ENCODE measurements at places on chromosomes 3 and 15.

GRCh38 chr3:149894205-149894604 lies 76.5 kb downstream of the PFN2 start:
- DNase-seq, result no peak

DNA sequence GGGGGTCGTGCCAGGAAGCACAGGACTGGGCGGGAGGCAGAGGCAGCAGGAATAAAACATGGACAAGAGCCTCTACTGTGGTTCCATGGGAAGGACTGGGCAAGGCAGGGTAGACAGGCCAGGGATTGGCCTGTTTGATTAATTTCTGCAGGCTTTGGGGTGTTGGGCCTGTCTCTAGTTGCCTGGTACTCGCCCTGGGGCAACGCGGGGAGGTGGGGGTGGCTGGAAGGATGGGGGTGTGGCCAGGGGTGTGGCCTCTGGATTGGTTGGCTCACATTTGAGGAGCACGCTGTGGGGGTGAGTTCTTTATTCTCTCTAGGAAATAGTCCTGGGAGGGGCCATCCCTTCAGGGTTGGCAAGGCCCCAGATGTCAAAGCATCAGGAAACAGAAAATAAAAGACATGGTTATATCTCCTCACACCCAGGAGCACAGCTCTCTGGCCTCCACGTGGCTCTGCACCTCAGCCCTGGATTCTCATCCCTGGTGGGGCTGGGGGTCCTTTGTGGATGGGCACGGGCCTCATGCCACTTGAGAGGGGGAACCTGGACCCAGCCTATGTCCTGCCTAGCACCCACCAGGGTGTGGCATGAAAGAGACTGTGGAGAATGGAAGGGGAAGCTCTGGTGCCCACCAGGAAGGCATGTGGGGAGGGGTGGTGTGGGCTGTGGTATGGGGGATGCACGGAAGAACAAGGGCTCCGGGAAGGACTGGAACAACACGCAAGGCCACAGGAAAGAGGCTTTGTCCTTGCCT lies 223.0 kb upstream of the LYSMD4 start:
- no peak for DNase-seq

DNA sequence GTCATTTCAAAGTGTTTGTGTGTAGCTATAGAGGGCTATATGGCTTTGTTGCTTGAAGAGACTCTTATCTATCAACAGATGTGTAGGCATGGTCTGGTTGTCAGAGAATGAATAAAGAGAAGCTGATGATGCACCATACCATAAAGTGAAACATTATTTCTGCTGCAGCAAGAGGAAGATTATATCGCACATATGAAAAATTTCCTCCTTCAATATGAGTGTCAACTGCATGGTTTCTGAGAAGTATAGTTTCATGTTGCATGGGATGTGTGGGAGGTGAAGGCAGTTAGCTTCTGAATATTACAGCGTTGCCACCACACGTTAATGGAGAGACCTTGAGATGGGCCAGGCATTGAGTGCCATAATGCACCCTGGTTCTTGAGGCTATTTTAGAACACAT lies 217.9 kb downstream of the SATB1 start:
- DNase-seq, result no peak

DNA sequence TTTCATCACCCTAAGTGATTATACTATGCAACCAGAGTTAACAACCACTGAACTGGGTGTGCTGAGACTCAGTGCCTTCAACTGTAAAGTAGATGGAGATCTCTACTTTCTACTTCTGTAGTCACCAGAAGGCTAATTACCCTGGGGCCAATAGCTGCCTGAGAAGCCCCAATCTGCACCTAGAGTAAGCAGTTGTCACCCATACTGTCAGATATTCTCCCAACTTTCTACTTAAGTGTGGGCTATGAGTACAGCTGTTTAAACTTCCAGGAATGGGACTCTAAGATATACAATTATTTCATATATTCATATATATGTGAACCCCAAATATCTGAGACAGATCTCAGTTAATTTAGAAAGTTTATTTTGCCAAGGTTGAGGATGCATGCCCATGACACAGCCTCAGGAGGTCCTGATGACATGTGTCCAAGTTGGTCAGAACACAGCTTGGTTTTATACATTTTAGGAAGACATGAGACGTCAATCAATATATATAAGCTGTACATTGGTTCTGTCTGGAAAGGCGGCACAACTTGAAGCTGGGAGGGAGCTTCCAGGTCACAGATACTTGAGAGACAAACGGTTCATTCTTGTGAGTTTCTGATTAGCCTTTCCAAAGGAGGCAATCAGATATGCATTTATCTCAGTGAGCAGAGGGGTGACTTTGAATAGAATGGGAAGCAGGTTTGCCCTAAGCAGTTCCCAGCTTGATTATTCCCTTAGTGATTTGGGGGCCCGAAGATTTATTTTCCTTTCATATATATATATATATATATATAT lies 41.9 kb downstream of the CCNL1 start:
- no peak for DNase-seq

- DNase-seq, result no peak
Measured at GRCh38 chr15:51076524-51077220, 18.0 kb downstream of the TNFAIP8L3 start.

DNA sequence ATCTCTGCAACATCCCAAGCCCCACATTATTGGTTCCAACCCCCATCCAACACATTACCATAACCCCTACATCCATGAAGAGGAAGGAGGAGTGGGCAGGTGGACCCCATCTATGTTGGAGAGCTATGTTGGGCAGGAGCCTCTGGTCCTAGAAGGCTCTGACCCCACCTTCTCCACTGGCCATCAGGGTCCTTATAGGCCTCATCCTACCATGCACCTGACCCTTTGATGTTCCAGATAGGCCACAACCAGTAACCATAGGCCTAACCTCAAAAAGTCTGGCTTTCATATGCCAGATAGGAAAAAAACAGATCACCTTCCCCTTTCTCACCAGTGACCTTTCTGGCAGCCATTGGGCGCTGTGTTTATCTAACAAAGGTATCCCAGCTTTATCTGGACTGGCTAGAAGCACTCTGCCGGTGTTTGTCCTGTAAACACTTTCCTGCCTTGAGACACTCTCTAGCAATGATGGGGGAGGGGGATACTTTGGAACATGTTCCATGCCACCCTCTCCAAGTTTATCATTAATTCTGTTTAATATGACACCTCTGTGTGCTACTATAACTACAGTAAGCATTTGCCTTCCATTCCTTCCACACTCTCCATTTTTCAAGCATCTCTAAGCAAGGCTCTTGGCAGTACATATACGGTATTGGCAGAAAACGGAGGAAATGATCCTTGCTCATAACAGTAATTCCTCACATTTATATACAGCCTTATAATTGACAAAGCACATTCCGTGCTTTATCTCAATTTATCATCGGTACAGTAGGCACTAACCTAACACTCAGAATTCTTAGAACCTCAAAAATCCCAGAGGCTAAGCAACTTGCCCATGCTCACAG lies 377.1 kb downstream of the VPS13C start:
- no peak for DNase-seq

GRCh38 chr3:127753338-127753737 lies 69.0 kb downstream of the MGLL start:
- no peak for DNase-seq
